ENCODE measurements at places on chromosomes 2 and 18.

DNA sequence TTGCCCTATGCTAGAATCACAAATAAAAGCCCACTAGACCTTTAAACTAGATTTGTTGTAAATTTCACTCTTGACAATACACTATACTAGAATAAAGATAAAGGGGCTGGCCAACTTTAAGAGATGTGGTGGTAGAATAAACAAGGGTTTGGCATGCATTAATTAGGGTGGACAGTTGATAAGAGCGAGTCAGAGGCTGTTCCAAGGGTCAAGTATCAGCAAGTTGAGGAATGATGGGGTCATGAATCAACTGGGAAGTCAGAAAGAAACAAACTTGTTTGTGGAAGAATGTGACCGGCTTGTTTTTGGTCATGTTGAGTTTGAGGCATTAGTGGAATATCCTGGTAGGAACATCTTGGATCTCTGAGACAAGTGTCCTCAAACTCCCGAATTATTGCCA lies 398.3 kb upstream of the TNP1 start:
- DNase-seq: peak; percentile 18

DNA sequence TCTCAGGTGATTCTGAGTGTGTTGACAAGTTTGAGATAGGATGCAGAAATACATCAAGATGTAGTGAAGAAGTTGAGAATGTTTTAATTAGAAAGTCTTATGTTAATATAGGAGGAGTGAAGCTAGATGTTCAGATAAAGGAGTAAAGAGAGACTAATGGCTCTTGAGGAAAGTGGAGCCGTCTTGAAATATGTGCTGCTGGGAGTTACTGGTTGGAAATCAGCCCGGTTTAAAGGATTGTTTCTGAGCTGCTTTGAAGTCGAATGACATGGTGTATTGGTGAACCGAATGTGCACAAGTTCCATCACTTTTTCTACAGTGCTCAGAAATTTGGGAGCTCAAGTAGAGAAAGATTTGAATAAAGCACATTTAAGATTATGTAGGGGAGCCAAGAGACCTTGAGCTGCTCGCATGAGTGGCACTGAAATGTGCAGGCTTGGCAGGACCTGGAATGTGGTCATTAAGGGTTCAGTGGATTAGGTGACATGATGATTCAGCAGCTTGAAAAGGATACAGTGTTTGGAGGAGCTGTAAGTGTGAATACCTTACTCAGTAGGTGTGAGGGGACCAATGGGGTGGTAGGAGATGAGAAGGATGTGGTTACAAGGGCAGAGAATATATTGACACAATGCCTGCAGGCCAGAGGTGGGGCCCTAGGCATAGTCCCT lies 68.6 kb downstream of the CAB39 start:
- no peak for DNase-seq

DNA sequence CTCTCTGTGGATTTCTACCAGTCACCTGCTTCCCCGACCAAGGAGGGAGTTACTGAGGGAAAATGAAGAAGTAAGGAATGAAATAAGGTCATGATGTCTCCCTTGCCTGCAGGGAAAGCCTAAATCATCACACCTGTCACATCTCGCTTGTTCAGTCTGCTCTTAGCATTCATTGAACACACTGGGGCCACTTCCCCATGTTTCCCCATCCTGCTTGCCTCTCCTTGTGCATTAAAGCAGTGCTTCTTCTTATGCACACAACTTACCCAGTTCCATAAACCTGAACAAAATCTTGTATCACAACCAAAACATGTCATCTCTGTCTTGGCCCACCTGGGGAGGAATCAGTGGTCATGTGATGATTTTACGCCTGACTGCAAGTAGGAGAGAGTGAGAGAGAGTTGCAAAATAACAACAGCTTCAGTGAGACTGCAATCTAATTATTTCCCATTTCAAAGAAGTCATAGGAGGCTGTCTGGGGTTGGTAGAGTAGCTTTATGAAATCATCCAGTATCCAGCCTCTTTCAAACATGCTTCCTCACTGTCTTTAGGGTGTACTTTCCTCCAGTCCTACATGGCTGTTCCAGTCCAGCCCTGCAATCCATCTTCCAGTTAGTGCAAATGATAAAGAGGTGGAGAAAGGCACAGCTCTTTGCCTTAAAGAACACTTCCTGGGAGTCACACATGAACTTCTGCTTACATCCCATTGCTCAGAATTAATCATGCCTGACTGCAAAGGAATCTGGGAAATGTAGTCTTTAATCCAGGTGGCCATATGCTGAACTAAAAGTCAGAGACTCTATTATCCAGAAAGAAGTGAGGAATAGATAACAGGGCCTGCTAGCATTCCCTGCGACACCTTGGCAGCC lies 220.1 kb downstream of the HAUS1 start:
- DNase-seq: no peak

- no peak for DNase-seq
Measured at GRCh38 chr2:17849275-17849674, 29.2 kb upstream of the KCNS3 start.

- DNase-seq: peak; percentile 3
Measured at GRCh38 chr2:212520340-212520739, 18.3 kb downstream of the ERBB4 start.

GRCh38 chr2:42055573-42056514 lies 8.0 kb downstream of the PKDCC start:
- DNase-seq: no peak

GRCh38 chr2:186887107-186888090 lies 38.4 kb upstream of the ZSWIM2 start:
- no peak for DNase-seq

DNA sequence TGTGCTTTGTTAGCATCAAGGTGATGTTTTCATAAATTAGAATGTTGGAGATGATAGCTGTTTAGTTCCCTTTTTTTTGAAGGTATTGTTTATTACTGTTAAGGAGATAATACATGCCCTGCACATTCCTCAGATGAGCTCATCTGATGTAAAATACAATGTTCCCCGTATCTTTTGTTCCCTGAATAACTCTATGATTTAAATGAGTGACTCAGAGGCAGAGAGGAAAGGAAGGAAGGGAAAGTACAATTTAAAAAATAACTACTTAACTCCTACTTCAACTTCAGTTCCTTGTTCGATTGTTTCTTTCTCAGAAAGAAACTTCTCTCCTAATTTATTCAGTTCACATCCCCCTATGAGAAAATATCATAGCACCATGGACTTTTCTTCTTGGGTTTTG lies 208.7 kb downstream of the KCNE4 start:
- no peak for DNase-seq

DNA sequence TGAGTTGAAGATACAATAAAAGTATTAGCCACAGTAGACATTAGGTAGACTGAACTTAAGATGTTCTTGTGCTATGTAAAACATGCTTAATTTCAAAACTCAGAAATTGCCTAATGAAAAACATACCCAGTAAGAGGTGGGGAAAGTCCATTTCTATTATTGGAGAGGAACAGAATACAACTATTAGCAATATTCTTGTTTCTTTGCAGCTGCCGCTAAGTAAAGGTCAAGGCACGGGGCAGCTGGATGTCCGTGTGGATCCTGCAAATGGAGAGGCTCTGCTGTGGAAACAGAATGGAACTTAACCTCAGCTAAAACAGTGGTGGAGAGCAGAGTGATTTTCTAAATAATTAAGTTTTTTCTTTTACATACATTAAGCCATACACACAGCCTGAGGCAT lies 139.2 kb upstream of the ARHGAP28 start:
- DNase-seq: peak; percentile 25

DNA sequence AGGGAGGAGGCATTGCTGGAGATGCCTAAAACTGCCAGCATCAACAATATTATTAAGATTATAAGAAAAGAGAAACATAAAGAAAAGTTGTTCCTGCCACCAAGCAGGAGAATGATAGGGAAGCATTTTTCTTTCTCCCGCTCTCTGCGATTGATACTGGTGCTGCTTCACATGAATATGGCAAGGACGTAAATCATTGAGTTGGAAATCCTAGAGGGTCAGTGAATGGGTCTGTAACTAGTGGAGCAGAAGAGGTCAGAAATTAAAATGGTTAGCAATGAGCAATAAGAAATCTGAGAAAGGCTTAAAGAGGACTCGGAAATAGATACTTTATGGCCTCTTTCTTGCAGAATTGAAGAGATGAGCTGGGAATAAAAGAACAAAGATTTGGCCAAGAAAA lies 631.7 kb downstream of the BCL11A start:
- DNase-seq: no peak

- peak; percentile 69 for DNase-seq
Measured at GRCh38 chr2:232951891-232952290, 61.2 kb downstream of the NGEF start.

DNA sequence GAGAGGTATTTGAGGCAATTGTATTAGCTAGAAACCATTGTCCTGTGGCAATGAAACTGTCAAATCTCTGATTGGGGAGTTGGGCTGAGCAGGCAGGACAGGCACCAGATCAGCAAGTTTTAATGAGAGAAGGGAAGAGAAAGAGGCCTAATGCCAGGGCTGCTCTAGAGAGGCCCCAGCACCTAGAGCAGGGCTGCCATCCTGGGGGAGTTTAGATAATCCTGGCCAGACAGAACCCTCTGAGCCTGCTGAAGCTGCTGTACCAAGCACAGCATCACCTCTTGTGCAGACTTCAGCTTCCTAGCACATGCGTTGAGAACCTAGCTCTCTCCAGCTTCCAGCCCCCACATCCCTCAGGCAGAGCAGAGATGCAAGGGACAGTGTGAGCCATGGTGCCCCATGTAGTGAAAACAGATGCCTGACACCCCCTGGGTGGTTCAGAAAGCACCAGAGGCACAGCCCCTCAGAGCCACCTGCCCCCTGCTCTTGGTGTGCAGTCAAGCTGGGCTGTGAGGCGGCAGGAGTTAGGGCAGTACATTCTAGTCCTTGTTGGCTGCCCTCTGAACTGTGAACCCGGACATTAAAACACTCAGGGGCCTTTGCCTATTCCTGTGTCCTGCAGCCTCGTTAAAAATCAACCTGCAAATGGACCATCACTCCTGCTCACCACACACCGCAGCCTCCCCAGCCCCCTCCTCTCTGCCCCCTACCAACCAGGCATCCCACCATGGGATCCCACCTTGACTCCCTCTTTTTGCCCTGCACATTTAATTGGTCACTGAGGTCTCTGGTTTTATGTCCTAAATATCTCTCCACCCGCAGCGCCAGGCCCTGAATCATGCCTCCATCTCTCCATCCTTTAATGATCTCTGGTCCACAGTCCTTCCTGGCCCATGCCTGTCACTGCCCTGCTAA lies 52.7 kb downstream of the ADD2 start:
- DNase-seq: no peak

DNA sequence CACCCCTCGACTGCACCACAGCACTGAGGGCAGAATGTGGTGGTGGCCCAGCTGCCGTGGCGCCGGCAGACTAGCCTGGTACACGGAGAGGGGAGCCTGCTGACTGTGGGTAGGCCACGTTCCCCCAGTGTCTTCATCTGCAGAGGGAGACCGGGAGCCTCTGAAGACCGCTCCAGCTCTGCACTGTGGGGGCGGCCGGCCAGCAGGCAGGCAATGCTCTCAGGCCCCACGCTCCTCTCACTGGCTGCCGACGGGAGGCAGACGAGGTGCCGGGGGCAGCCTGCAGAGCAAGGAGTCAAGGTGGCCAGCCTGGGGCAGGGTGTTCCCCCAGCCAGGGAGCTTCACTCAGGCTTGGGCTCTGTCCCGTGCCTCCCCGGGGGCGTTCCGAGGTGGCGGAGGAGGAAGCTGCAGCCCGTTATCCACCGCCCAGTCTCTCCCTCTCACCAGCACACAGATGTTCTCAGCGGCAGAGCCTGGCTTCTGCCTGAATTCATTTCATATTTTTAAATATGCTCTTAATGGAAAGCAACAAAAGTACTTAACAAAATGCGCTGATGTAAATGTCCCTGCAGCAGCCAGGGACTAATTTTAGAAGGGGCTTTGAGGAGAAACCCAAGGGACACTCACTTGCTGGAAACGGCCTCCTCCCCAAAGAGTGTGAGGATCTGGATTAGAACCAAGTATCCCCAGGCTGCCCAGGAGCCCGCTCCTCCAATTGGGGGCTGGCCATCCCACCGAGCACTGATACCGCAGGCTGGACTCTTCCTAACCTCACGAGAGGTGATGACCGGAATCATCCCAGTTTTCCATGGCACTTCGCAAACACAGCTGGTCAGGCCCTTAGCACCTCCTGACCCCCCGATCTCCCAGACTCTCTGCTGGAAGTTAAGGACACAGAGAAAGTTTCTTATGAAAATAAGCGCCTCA lies 87.8 kb downstream of the HDAC4 start:
- no peak for DNase-seq

- DNase-seq: no peak
Measured at GRCh38 chr2:219553168-219553417, 9.3 kb downstream of the TMEM198 start.

GRCh38 chr2:219358170-219359075 lies 25.9 kb upstream of the RESP18 start:
- no peak for DNase-seq

DNA sequence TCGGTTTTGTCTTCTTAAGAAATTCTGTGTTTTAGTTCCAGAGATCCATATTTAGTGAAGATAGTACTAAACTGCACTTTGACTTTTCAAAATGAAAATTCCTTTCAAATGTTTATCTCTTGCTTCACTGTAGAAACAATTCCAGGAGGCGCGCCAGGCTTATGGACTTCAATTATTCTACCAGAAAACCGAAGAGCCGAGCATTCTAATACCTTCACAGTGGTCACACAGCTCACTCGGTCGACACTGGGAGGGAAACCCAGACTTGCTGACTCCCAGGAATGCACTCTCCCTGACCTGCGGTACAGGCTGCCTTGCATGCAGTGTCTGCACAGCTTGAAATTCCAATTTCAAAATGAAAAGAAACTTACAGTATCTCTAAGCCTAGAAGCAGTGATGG lies 119.9 kb upstream of the PIEZO2 start:
- DNase-seq: no peak

GRCh38 chr18:61735564-61736102 lies 157.2 kb downstream of the RNF152 start:
- DNase-seq: no peak

DNA sequence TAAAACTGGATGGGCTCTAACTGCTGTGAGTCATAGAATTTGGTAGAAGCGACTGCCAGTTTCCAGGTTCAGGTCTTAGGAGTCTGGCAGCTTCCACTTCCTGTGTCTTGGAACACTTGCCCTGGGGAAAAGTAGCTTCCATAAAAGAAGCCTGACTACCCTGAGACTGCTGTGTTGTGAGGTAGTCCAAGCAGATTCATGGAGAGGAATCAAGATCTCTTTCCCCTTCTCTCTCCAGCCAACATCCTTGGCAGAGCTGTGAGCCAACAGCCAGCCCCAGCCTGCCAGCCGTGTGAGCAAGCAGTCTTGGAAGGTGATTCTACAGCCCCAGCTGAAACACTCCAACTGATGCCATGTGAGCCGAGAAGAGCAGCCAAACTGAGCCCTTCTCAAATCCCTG lies 33.7 kb downstream of the SLC20A1 start:
- no peak for DNase-seq

DNA sequence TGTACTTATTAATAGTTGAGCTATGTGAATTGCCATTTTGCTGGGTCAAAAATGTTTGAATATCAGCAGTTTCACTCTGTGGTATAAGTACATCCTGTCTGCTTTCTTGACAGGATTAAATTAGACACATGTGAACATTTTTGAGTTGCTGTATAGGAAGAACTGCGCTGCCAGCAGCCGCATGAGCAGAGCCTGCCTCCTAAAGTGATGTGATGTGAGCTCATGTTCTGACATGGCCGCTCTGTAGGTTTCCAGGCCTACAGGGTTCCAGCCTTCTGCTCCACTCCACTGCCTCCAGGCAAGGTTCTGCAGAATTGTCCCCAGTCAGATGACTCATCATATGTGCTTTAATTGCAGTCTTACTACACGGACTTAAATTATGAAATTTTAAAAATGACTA lies 119.7 kb upstream of the NFATC1 start:
- DNase-seq: peak; percentile 4

GRCh38 chr2:106115665-106116064 lies 78.4 kb downstream of the UXS1 start:
- DNase-seq: no peak

GRCh38 chr2:776487-776886 lies 99.3 kb upstream of the TMEM18 start:
- DNase-seq: no peak
